ENCODE measurements at places on chromosomes 13 and 19.

GRCh38 chr13:77339408-77339807 is 12.5 kb upstream of the MYCBP2 start:
- H3K27ac ChIP-seq = no peak overlapping the region
- no peaks in the 10 kb centered on the region for H3K36me3 ChIP-seq
- DNase-seq = no peak
- H3K27me3 ChIP-seq = no peaks in the 10 kb centered on the region
- no peak overlapping the region for H3K4me3 ChIP-seq

DNA sequence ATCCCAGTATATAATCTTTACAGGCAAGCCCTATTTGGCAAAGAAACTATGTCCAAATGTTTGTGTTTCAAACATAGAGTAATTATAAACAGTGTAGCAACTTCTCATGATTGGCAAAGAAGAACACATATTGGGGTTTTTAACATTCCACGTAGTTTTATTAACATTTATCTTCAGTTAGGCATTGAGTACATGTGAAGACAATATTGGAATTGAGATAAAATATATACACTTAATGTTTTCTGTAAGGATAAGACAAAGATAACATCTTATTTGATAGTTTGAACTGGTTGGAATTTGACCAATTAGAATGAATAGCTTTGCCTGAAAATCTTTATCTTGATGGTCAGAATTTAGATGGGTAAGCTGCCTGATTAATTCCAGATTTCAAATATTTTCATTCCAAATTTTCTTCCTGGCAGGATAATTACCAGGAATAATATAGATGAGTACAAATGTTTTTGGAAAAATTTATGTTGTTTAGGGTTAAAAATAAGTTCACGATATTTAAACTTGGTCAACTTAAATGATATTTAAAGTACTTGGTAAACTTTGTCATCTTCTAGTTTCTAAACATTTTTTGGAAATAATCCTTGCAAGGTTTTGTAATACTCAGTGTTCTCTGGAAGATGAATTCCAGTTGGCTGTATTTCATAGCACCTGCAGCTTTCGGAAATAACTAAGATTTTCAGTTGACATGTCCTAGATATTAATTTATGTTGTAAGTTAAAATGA is 536.5 kb upstream of the SPRY2 start:
- H3K4me1 ChIP-seq = no peaks in the 10 kb centered on the region
- H3K4me3 ChIP-seq = no peak overlapping the region
- H3K27me3 ChIP-seq = no peaks in the 10 kb centered on the region
- H3K27ac ChIP-seq = no peak overlapping the region

GRCh38 chr19:54696766-54697165 is 27.5 kb upstream of the KIR3DL3 start:
- peaks cover 72% of the 10 kb centered on the region for H3K27me3 ChIP-seq
- H3K4me1 ChIP-seq = no peaks in the 10 kb centered on the region
- H3K4me3 ChIP-seq = no peak overlapping the region
- H3K36me3 ChIP-seq = no peaks in the 10 kb centered on the region
- DNase-seq = no peak

DNA sequence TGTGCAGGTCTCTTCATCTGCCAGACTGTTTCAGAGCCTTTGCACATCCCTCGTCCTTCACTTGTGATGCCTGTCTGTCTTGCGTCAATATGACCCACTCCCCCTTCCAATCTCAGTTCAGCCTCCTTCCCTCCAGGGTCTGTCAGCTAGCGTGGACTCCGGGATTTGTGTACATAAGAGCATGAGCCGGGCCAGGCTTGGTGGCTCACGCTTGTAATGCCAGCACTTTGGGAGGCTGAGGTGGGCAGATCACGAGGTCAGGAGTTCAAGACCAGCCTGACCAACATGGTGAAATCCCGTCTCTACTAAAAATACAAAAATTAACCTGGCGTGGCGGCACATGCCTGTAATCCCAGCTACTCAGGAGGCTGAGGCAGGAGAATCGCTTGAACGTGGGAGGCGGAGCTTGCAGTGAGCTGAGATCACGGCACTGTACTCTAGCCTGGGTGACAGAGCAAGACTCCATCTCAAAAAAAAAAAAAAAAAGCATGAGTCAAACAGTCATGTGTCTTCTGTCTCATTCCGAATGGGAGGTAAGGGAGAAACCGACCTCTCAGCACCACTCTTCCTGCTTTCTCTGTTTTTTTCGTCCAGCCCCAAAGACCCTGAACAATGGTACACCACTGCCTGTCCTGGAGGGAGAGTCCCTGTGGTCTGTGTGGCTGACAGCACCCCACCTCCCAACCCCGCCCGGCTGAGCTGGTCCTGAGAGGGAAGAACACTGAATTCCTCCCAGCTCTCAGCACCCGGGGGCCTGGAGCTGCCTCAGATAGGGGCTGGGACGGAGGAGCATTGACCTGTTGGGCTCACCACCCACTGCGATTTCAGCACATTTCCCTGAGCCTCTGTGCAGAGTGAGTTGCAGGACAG is 2.4 kb upstream of the SIGLEC9 start:
- H3K27me3 ChIP-seq = no peaks in the 10 kb centered on the region
- no peak for DNase-seq
- no peak overlapping the region for H3K27ac ChIP-seq
- H3K4me3 ChIP-seq = no peak overlapping the region
- H3K4me1 ChIP-seq = no peaks in the 10 kb centered on the region

- H3K27me3 ChIP-seq = no peaks in the 10 kb centered on the region
- H3K4me1 ChIP-seq = peaks cover 6% of the 10 kb centered on the region
- no peak overlapping the region for H3K4me3 ChIP-seq
- H3K27ac ChIP-seq = no peak overlapping the region
- no peak for DNase-seq
Measured at GRCh38 chr19:39384839-39385568, 5.9 kb downstream of the PAF1 start.

- peak within 1 kb of the TSS; percentile 78 for H3K27ac ChIP-seq
- H3K4me3 ChIP-seq = peak within 1 kb of the TSS; percentile 64
- H3K27me3 ChIP-seq = no peaks in the 10 kb centered on the region
- H3K4me1 ChIP-seq = peaks cover 13% of the 10 kb centered on the region
Measured at GRCh38 chr19:55484593-55485438, at the start of gene NAT14. Gene NAT14 (plus strand): TSS chr19:55485188. CDS start chr19:55485709, 521 bp downstream.

GRCh38 chr13:90773681-90774080 is 573.8 kb upstream of the MIR17HG start:
- no peaks in the 10 kb centered on the region for H3K4me1 ChIP-seq
- H3K4me3 ChIP-seq = no peak overlapping the region
- H3K27ac ChIP-seq = no peak overlapping the region

DNA sequence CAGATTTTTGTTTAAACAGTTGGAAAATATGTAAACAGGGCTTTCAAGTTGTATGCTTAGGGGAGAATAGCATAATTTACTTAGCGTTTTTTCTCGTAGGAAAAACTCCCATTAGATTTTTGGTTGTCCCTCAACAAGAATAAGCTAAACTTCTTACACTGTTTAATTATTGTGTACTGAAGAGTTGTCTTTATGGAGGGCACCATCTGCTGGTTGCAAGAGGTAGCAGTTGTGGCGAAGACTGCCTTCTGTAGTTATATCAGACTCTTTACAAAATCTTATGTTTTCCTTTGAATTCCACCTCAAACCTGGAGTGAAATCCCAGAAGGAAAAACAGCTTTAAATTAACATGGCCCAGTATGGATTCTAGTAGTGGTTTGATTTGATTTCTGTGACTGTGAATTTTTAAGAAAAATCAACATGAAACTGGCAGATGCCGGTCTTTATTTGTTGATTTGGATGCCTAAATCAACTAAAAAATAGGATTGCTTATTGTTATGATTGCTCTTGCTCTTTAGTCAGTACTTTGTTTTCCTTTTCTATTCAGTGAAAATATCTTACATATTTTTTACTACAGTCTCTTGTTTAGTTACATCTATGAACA is 53.4 kb downstream of the PDS5B start:
- no peaks in the 10 kb centered on the region for H3K27me3 ChIP-seq
- H3K27ac ChIP-seq = no peak overlapping the region
- no peak overlapping the region for H3K4me3 ChIP-seq
- peak; percentile 23 for DNase-seq
- no peaks in the 10 kb centered on the region for H3K36me3 ChIP-seq

- no peak overlapping the region for H3K4me3 ChIP-seq
- no peaks in the 10 kb centered on the region for H3K36me3 ChIP-seq
- H3K4me1 ChIP-seq = no peaks in the 10 kb centered on the region
- DNase-seq = no peak
Measured at GRCh38 chr13:48728226-48728625, 74.5 kb downstream of the CYSLTR2 start.

GRCh38 chr19:51784922-51785690 is 9.9 kb upstream of the FPR3 start:
- no peak overlapping the region for H3K4me3 ChIP-seq
- no peak for DNase-seq
- H3K4me1 ChIP-seq = no peaks in the 10 kb centered on the region
- H3K27me3 ChIP-seq = no peaks in the 10 kb centered on the region

- H3K27ac ChIP-seq = no peak overlapping the region
- no peak overlapping the region for H3K4me3 ChIP-seq
- peaks cover 15% of the 10 kb centered on the region for H3K27me3 ChIP-seq
- DNase-seq = no peak
- H3K36me3 ChIP-seq = no peaks in the 10 kb centered on the region
Measured at GRCh38 chr19:8601796-8602195, 8.7 kb downstream of the ADAMTS10 start.

- H3K36me3 ChIP-seq = no peaks in the 10 kb centered on the region
- no peaks in the 10 kb centered on the region for H3K27me3 ChIP-seq
- H3K4me1 ChIP-seq = no peaks in the 10 kb centered on the region
- no peak for DNase-seq
Measured at GRCh38 chr13:34356686-34357434, 538.9 kb downstream of the RFC3 start.

GRCh38 chr13:103948426-103948825 is 882.2 kb upstream of the SLC10A2 start:
- DNase-seq = no peak
- H3K36me3 ChIP-seq = no peaks in the 10 kb centered on the region
- H3K27me3 ChIP-seq = no peaks in the 10 kb centered on the region
- no peak overlapping the region for H3K27ac ChIP-seq
- H3K4me3 ChIP-seq = no peak overlapping the region

GRCh38 chr13:28588296-28588695 is 70.6 kb upstream of the POMP start:
- H3K4me3 ChIP-seq = no peak overlapping the region
- H3K36me3 ChIP-seq = no peaks in the 10 kb centered on the region
- peaks cover 27% of the 10 kb centered on the region for H3K27me3 ChIP-seq
- H3K4me1 ChIP-seq = no peaks in the 10 kb centered on the region
- no peak overlapping the region for H3K27ac ChIP-seq

- no peaks in the 10 kb centered on the region for H3K4me1 ChIP-seq
- no peak for DNase-seq
- no peak overlapping the region for H3K27ac ChIP-seq
- H3K27me3 ChIP-seq = no peaks in the 10 kb centered on the region
- H3K4me3 ChIP-seq = no peak overlapping the region
- H3K36me3 ChIP-seq = no peaks in the 10 kb centered on the region
Measured at GRCh38 chr19:28322491-28322890, 890.5 kb downstream of the UQCRFS1 start.

DNA sequence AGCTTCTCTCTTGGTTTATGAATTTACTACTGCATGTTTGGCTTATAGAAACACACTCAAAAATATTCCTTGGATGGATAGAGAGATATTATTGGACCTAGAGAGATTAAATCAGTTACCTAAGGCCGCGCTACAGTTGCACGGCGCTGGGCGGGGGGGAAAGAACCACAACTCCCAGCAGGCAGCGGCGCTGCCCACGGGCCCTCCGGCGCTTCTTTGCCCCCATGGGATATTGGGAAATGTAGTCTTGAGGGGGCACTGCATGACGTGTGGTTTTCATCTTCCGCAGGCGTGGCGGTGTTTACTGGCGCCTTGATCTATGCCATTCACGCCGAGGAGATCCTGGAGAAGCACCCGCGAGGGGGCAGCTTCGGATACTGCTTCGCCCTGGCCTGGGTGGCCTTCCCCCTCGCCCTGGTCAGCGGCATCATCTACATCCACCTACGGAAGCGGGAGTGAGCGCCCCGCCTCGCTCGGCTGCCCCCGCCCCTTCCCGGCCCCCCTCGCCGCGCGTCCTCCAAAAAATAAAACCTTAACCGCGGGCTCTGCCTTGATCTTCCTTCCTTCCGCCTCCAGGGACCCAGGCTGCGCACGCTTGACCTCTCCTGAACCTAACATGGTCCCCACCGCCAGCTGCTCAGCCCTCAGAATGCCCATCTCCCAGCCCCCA is 4.8 kb downstream of the EMP3 start:
- H3K4me3 ChIP-seq = peak overlapping the region; percentile 80
- peak overlapping the region; percentile 76 for H3K27ac ChIP-seq
- peak; percentile 91 for DNase-seq
- H3K27me3 ChIP-seq = no peaks in the 10 kb centered on the region

DNA sequence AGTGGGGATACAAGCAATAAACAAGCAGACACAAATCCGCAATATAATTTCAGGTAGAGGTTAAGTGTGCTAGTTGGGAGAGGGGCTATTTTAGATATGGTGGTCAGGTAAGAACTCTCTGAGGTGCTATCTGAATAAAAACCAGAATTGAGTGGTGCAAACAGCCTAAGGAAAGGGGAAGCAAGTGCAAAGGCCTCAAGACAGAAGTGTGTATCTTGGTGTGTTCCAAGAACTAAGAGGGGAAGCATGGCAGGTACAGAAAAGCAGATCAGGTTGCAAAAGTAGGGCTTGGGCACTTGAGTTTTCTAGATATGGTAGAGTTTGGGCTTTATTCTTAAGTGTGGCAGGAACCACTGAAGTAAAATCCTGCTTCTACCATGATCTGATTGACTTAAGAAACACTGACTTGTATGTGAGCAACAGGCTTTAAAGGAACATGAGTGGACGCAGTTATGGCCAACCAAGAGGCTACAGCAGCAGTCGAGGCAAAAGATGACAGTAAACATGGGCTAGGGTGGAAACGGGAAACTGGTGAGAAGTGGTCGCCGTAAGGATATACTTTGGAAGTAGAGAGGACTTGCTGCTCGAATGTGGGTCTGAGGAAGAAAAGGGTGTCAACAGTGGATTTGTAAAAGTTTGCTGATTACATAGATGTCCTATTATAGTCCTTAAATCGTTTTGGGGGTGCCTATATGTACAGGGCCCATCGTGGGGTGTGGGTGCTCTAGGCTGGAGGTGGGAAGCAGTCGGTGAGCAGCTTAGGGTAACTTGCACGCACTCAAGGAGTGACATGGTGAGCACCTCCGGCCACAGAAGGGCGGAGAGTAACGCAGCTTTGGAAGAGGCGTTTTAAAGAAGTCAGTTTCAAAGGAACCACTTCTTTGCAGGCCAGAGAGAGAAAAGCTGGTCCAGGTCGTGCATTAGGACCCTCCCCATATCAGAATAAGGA is 677 bp downstream of the TGDS start:
- H3K4me3 ChIP-seq = peak overlapping the region; percentile 84
- peak overlapping the region; percentile 73 for H3K27ac ChIP-seq
- peaks cover 8% of the 10 kb centered on the region for H3K4me1 ChIP-seq
- H3K27me3 ChIP-seq = no peaks in the 10 kb centered on the region
- peaks cover 17% of the 10 kb centered on the region for H3K36me3 ChIP-seq

DNA sequence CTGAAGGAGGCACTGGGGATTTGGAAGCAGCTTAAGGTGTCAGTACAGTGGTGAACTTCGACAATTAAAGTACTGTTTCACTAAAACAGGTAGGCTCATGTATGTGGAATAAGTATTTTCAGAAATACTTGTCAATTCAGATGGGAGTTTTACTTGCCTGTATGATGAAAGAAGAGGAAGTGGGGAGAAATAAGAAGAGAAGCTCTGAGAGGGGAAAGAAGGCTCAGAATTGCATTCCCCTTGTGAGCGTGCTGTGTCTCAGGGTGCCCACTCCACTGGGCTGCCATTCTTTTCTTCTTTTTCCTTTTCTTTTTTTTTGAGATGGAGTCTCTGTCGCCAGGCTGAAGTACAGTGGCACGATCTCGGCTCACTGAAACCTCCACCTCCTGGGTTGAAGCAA is 38.6 kb upstream of the RNF17 start:
- H3K4me3 ChIP-seq = no peak overlapping the region
- no peaks in the 10 kb centered on the region for H3K36me3 ChIP-seq
- no peak for DNase-seq
- no peaks in the 10 kb centered on the region for H3K4me1 ChIP-seq
- no peak overlapping the region for H3K27ac ChIP-seq
- peaks cover 45% of the 10 kb centered on the region for H3K27me3 ChIP-seq
